Skin of body (tissue), 3 donors: ENCODE measurements at places on chromosomes 12 and 14.
A peak's percentile ranks its signal among the peaks of the same experiment; 100 is the strongest.

- DNase-seq: no peak
These were observed 7.4 kb downstream of the NR1H4 start for GRCh38 chr12:100481021-100481420.

DNA sequence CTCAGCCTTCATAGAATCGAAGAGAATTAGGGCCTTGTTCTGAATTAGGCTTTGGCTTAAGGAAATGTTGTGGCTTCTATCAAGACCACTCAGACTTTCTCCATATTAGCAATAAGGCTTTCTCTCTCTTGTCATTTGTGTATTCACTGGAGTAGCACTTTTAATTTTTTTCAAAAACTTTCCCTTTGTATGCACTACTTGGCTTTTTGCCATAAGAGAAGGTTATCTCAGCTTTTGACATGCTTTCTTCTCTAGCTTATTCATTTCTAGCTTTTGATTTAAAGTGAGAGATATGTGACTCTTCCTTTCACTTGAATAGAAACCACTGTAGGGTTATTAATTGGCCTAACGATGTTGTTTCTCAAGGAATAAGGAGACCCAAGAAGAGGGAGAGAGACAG is 244.2 kb downstream of the GPHN start:
- no peak for DNase-seq

DNA sequence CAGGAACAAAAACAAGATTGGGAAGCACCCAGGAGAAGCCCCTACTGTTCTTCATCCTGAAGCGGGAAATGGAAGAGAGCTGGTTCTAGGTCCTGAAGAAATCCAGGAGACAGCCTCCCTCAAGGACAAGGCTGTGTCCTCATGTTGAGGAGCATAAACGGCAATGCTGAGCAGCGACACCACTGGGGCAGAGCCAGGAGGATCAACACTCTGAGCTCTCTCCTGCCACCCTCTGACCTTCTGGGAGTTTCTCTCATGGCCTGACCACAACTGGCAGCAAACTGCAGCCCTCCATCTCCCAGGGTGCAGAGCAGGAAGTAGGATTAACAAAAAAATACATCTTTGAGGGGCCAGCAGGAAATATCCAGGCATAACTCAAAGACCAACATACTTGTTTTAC is 1292.2 kb upstream of the TMEM132C start:
- no peak for DNase-seq

GRCh38 chr14:53231171-53231570 is 78.0 kb upstream of the DDHD1 start:
- DNase-seq: no peak

GRCh38 chr14:72902801-72903530 is 9.1 kb upstream of the DPF3 start:
- DNase-seq: no peak

GRCh38 chr12:66662179-66662578 is 16.7 kb downstream of the GRIP1 start:
- DNase-seq: no peak

GRCh38 chr14:76654573-76655108 is 106.6 kb upstream of the VASH1 start:
- no peak for DNase-seq

- DNase-seq: no peak
These were observed 69.3 kb downstream of the ELK3 start for GRCh38 chr12:96263449-96263902.

DNA sequence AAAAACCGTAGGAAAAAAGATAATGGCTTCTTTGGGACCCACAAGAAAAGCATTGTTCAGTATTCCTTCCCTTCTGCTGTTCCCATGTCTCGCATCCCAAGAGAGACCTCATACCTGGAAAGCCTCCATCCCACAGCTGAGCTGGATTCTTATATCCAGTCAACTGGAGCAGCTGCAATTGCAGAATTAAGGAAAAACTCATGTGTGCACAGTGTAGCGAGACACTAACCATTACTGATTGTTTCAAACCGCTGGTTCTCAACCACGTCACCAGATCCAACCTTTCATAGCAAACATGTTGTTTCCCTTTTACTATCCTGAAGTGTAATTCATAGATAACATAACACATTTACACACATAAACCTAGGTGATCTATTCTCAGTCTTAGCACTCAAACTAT is 5.5 kb upstream of the RNASE10 start:
- no peak for DNase-seq

DNA sequence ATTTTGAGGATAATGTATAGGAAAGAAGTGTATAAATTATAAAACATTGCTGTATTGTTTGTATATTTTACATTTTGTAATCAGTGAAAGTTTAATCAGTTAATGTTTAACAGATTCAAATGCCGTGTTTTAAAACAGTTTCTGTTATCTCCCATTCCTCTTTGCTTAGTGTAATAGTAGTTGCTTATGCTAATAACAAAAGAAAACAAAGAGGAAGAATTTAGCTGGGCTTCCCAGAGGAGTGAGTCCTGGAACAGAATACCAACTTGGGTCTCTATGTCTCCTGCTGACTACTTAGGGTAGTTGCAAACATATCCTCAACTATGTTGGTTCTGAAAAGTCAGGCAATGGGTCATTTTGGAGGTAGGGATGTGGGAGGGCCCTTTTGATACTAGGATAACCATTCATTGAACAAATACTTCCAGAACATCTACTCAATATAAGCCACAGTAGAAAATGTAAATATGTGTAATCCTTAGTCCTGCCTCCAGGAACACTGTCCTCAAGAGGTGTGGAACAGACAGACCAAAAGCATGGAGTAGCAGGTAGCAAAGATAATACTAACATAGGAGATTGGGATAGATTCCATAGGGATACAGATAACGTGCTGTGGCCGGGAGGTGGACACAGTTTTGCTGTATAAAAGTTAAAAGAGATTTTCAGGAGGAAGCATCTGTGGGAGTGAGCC is 36.1 kb upstream of the EVL start:
- no peak for DNase-seq

DNA sequence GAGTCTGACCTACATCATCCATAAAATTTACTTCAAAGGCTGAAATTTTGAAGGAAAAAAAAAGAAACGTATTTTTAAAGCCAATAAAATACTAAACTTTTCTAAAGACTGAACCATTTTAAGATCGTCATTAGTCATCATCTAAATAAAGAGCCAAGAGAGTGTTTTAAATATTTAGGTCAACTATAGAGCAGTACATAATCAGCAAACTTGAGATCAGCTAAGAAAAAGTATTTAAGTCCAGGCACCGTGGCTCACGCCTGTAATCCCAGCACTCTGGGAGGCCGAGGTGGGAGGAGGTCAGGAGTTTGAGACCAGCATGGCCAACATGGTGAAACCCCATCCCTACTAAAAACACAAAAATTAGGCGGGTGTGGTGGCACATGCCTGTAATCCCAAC is 35.5 kb downstream of the HECTD1 start:
- DNase-seq: no peak

DNA sequence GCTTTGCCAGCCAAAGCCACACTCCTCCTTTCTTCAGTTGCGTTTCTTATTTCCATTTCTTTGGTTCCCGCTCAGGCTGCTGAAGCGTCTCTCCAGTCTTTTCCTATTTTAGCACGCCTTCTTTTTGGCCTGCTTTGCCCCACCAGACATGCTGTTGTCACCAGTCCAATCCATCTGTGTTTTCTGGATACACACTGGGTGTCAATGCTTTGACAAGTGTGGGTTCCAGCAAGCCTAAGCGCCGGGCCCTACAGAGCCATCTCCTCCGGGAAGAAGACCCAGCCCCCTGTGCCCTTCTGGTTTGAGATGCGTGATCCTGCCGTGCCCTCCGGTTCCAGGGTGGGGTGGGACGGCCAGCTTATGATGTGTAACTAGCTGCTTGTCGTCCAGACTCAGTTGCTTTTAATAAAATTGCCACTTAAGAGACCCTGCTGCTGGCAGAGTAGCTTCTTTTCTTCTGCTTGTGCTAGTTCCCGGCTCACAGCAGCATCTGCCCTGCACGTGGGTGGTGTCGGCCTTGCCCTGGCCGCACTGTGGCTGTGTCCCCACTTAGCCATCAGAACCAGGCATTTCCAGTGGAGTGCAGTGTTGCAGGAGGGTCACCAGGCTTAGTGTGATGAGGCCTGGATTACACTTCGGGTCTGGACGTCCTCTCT is 29.7 kb downstream of the EML1 start:
- DNase-seq: peak; percentile 59
